H54 (cell line): ENCODE measurements at places on chromosomes 16 and 17.

GRCh38 chr17:14748036-14748710, 447.3 kb downstream of the HS3ST3B1 start:
- no peak for DNase-seq

- DNase-seq = no peak
Measured at GRCh38 chr16:31136287-31136662, 748 bp upstream of the PRSS8 start.

DNA sequence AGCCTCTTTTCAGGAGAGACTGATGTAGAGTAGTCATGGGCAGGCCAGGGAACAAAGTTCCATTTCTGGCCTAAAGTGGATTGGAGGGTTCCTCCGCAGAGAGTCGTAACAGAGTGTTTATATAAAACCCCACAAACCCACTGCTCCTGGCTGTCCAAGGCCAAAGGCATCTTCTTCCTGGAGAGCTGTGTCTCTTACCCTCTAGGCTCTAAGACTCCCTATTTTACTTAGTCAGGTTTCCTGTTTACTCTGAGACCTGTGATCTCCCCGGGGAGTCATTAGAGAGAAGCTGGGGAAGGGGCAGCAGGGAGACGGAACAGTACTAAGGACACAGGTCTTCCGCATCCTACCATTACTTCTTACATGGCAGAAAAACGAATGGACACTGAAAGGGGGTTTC, 69.5 kb downstream of the HIC1 start:
- no peak for DNase-seq

- DNase-seq = no peak
Measured at GRCh38 chr17:50132104-50132794, 2.3 kb upstream of the SAMD14 start.

GRCh38 chr17:77999413-78000173, 41.1 kb downstream of the TNRC6C start:
- peak; percentile 30 for DNase-seq

GRCh38 chr17:57946798-57947358, 8.3 kb downstream of the CUEDC1 start:
- peak; percentile 58 for DNase-seq

- DNase-seq = no peak
Measured at GRCh38 chr16:53768167-53768566, 64.2 kb downstream of the FTO start.

DNA sequence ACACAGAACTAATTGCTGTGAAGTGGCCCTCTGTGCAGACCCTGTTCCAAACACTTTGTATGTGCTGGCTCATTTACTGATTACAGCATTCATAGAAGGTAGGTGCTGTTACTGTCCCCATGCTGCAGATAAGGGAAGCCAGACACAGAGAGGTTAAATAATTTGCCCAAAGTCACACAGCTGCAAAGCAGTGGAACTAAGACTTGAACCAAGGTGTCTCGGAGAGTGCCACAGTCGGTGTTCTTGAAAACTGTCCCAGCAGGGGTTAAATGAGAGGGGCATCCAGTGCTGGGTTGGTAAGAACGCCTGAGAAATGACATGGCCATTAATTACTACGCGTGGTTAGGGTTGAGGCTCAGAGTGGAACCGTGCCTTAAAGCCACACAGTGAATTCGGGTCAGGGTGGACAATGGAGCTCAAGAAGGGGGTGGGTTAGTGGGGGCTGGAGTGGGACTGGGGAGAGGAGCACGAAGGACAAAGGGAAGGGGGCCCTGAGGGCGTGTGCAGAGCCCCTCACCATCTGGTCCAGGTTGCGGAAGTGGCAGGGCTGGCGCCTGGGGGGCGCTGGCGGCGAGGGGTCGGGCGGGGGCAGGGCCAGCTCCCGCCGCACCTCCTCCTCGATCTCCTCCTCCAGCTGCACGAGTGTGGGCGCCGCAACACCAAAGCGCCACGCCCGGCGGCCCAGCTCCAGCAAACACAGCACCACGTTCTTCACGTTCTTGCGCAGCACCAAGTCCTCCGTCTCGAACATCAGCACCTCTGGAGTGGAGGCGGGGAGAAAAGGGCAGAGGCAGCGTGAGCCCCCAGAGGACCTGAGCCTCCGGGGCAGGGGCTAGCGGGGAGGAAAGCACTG, 3.3 kb downstream of the GAS2L2 start:
- no peak for DNase-seq

- DNase-seq = no peak
Measured at GRCh38 chr16:47049901-47050583, 76.6 kb upstream of the DNAJA2 start.

DNA sequence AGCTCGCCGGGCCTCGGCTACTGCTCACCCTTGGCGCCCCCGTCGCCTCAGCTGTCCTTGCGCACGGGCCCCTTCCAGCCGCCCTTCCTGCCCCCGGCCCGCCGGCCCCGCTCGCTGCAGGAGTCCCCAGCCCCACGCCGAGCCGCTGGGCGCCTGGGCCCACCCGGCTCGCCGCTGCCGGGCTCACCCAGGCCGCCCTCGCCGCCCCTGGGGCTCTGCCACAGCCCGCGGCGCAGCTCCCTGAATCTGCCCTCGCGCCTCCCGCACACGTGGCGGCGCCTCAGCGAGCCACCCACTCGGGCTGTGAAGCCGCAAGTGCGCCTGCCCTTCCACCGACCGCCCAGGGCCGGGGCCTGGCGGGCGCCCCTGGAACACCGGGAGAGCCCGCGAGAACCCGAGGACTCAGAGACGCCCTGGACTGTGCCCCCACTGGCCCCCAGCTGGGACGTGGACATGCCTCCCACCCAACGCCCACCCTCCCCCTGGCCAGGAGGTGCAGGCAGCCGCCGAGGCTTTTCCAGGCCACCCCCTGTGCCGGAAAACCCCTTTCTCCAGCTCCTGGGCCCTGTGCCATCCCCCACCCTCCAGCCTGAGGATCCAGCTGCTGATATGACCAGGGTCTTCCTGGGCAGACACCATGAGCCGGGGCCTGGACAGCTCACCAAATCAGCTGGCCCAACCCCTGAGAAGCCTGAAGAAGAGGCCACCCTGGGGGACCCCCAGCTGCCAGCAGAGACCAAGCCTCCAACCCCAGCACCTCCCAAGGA, 12.8 kb downstream of the MYO15A start:
- no peak for DNase-seq

- no peak for DNase-seq
Measured at GRCh38 chr17:55237841-55238178, 26.9 kb upstream of the HLF start.

DNA sequence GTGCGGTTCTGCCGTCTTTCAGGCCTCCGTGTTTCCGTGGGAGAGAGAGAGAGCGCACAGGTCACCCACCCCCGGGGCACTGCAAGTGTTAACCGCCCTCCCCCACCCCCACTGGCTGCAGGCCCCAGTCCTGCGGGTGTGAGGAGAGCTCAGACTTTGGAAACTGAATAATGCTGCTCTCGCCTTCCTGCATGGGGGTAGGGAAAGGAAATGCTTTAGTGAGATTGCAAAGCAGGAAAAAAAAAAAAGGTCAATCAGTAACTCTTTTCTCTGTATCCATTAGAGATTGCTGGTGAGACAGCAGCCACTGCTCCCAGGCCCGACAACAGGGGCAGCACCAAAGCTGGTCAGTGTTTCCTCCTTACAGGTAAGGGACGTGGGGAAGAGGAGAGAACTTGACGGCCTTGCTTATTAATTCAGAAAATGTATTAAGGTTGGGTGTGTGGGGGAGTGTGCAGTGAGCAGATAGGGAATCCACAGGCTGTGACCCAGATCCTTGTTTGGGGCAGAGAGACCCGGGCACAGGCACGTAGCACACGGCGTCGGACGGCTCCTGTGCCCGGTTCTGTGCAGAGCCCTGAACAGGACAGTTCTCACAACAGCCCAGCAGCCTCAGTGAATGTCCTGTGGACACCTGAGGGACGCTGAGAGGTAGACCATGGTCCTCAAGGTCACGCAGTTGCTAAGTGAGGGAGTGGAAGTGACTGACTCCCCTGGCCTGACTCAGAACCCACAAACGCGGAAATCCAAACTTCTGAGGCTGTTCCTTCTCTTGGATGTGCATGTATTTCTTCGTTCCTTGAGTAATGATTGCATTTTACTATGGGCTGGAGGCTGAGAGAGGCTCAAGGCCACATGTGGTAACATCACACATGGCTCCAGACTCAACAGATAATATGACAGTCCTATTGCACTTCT, 156.5 kb downstream of the FOXL1 start:
- DNase-seq = no peak

DNA sequence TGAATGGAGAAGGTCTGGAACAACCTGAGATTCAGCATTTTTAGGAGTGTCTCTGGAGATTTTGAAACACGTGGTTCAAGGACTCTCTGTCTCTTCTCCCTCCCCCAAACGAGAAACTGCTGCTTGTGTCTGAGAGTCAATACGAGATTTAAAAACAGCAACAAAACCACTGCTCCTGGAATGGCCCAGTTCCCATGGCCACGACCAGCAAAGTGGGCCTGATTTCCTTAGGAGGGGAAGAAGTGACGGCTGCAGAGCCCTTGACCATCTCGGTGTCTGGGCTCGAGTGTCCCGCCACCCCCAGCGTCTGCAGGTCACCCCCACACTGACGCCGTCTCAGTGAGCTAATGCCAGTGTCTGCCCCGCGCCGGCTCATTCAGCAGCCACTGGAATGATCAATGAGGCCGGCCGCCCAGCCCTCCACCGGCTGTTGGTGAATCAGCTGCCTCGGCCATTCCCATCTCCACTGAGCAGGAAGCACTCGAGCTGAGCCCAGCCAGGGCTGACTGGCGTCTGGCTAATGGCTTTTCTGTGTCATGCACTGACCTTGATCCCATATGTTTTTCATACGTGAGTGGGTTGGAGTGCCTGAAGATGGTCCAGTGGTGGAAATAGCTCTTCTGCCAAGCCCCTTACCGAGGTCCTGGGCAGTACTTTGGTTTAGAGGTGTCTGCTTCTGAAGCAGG, 151.8 kb downstream of the PITPNC1 start:
- peak; percentile 98 for DNase-seq

DNA sequence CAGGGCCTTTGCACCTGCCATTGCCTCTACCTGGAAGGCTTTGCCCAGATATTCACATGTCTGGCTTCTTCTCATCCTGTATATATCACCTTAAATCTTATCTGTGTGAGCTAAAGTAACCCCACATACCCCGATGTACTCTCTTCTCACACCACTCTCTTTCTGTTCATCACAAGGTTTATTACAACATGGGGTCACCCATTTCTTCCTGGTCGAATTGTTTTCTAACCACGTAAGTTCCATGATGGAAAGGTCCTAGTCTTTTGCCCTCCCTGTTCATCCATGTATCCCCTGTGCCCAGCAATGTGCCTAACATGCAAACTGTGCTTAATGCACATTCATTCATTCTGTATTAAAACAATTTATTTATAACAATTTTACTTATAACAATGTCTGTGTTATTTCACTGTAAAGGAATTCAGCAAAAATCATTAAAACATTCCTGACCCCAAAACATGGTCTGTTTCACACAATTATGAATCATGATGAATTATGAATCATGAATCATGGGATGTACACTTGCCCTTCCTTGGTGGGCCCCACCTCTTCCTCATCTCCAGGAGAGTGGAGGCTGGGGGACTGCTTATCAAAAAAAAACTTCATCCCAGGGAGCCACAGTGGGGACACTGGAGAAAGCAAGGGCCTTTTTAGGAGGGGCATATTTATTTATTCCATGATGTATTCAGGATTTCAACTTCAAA, 336.4 kb downstream of the GRIN2A start:
- no peak for DNase-seq

GRCh38 chr17:4949321-4950074, 1.2 kb upstream of the PFN1 start:
- DNase-seq = peak; percentile 61

GRCh38 chr17:2594722-2595599, 1.5 kb downstream of the PAFAH1B1 start:
- no peak for DNase-seq

- DNase-seq = no peak
Measured at GRCh38 chr16:56373003-56373402, 52.3 kb downstream of the AMFR start.
